ENCODE measurements at places on chromosomes 6 and 20. TPM values are rescaled to one million over a fixed set of nuclear protein-coding genes. Genes with fewer than 3 reads are reported as not detected.

The TCP11 gene
- 0.99 TPM for total RNA-seq

The CCN2 gene
- total RNA-seq = 93.1 TPM

The MAPK13 gene
- total RNA-seq = 9.2 TPM

The SPATA25 gene
- 7.6 TPM for total RNA-seq

The TP53TG5 gene
- not detected for total RNA-seq

The ZNF391 gene
- total RNA-seq = 4.6 TPM

The PTK6 gene
- 1.3 TPM for total RNA-seq

The PDYN gene
- total RNA-seq = not detected

The ETV7 gene
- total RNA-seq = 0.38 TPM

The SLC22A23 gene
- 27.3 TPM for total RNA-seq

The ENPP4 gene
- total RNA-seq = 18.4 TPM

The CDC40 gene
- total RNA-seq = 41.9 TPM

The FAM229B gene
- 26.5 TPM for total RNA-seq

The ADGRG6 gene
- 23.6 TPM for total RNA-seq

The GNMT gene
- total RNA-seq = not detected

The SRMS gene
- not detected for total RNA-seq

The IPCEF1 gene
- 2.1 TPM for total RNA-seq

The IL22RA2 gene
- total RNA-seq = not detected
